ENCODE measurements at places on chromosomes 12 and 14.

- peak; percentile 47 for DNase-seq
Measured at GRCh38 chr12:95216711-95217376, 423 bp downstream of the FGD6 start.

DNA sequence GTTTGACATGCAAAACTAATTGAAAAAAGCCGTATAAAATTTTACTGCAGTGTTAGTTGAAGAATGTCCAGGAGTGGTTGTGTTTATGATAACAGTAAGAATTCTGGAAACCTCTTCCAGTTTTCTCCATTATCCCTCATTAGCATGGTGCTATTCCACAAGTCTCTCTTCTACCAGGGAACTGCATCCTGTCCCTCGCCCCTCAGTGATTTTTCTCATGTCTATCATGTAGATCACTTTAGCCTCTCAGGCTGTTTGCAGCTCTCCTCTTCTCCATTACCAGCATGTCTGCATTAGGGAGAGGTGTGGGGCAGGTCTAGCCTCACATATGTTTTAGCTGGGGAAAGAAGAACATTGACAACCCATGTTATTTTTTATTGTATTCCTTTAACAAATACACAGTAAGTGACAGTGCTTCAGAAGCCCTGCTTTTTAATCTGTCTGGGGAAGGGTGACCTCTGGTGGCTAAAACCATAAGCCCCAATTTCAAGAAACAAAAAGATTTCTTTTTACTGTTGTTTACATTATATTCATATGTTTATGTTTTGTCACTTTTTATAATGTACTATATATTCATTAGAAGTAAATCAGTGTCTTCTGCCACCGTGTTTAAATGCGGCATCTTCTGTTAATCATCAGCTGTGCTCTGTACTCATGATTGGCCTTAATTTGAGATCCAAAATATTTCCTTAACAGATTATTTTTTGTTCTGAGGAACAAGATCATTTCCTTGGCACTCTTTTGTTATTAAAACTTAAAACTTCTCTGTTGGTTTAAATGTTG is 70.7 kb downstream of the RASSF8 start:
- DNase-seq, result peak; percentile 65

GRCh38 chr14:86955771-86956354 is 1037.1 kb downstream of the GALC start:
- DNase-seq, result no peak

- DNase-seq, result no peak
Measured at GRCh38 chr12:117733549-117733805, 235.3 kb downstream of the KSR2 start.

DNA sequence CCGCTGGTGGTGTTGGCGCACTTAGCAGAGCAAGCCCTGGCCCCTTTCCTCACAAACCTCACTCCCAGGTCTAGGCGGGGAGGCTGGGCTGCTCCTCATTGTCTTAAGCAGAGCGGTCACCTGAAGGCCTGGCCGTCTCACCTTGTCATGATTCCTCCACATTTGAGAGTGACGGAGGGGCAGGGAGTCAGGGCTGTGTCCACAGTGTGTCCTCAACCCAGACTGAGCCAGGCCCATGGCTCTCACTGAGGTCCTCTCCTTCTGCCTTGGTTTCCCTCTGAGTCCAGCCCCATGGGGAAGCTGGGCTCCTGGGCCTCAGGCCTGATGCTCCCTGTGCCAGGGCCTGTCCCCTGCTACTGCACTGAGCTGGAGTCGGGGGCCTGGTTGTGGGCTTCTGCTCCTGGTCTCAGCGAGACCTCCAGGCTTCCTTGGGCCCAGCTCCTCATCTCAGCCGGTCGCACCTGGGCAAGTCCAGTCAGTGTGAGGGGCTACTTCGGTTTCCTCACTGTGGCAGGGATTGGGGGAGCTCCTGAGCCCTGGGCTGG is 44.9 kb downstream of the KRT80 start:
- no peak for DNase-seq

GRCh38 chr12:57008178-57008577 is 1.8 kb upstream of the ZBTB39 start:
- peak; percentile 66 for DNase-seq

GRCh38 chr12:57611108-57611826 is at the start of gene ARHGEF25:
Gene ARHGEF25, plus strand, starts transcription at chr12:57611435. Its CDS starts 460 bp downstream, at chr12:57611895.
- peak; percentile 50 for DNase-seq

Data from LoVo (cell line).